ENCODE measurements at places on chromosomes 6 and 20.

GRCh38 chr6:28011722-28012121 is 54.7 kb downstream of the OR2B6 start:
- no peak for DNase-seq

DNA sequence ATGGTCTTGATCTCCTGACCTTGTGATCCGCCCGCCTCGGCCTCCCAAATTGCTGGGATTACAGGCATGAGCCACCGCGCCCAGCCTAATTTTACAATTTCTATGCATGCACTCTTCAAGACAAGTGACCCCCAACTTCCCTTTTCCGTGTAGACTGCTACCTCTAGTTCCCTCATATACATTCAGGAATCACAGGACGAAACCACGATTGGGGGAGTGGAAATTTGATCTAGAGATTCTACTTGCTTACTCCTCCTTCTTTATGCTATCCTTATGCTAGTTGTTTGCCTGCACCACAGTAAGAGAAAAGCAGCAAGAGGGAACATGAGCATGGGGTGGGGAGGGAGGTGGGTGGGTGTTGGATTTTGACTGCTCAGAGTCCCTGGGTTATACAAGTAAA is 34.9 kb downstream of the OSTM1 start:
- DNase-seq = no peak

- no peak for DNase-seq
Observed at GRCh38 chr20:37522260-37523011, 1.4 kb downstream of the NNAT start.

DNA sequence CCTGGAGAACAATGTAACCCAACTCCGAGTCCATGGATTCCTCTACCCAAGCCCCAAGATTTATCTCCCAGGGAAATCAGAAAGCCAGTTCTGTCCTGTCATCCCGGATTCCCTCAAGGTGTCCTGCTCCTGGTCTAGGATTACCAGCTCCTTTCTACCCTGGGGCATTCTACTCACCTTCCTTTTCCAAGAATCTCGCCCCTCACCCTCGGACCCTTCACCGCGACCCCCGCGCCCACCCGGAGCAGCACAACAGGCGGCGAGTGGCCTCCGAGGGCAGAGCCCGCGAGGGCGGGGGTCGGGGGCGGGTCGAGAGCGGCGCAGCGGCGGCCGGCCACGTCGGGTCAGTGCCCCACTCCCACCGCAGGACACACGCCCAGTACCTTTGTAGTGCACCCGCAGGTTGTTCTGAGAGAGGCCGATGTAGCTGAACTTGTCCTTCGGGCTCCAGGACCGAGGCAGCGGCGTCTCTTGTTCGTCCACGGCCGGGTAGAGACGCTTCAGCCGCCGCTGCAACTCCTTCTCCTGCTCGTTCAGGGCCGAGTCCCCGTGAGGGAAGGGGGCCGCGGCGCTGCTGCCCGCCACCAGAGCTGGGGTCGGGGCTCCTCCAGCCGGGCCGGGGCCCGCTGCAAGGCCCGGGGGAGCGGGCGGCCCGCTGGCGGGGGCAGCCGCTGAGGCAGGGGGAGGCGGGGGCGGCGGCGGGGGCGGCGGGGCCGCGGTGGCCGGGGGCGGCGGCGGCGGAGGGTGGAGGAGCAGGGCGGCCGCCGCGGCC is 897 bp downstream of the RANBP9 start:
- peak; percentile 16 for DNase-seq

- DNase-seq = no peak
Observed at GRCh38 chr20:52145587-52145986, 46.0 kb downstream of the ZFP64 start.

DNA sequence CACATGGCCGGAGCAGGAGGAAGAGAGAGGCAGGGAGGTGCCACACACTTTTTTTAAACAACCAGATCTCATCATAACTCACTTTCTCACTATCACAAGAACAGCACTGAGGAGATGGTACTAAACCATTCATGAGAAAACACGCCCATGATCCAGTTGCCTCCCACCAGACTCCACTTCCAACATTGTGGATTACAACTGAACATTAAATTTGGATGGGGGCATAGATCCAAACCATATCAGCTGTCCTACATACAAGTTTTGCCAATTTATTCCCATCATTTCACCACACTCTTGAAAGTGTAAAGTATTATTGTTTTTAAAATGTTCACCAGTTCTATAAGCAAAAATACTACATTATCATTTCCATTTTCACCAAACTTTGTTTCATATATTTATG is 33.9 kb upstream of the VGLL2 start:
- no peak for DNase-seq

GRCh38 chr20:10644458-10645204 is 29.2 kb downstream of the JAG1 start:
- no peak for DNase-seq

GRCh38 chr6:156423829-156424228 is 353.3 kb upstream of the ARID1B start:
- no peak for DNase-seq

DNA sequence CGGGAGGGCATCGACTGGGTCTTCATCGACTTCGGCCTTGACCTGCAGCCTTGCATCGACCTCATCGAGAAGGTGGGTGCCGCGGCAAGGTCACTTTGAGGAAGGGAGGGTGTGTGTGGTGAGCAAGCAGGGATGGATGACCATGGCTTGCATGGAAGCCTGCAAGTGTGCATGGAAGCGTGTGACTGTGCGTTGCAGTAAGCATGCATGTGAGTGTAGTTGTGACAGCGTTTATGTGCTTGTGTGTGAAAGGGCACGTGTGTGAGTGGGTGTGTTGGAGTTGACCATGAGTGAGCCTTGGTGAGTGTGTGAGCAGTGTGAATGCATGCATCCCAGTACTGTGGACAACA is 32.5 kb downstream of the MYH7B start:
- no peak for DNase-seq

- DNase-seq = no peak
Observed at GRCh38 chr6:118372413-118372812, 175.7 kb upstream of the PLN start.

DNA sequence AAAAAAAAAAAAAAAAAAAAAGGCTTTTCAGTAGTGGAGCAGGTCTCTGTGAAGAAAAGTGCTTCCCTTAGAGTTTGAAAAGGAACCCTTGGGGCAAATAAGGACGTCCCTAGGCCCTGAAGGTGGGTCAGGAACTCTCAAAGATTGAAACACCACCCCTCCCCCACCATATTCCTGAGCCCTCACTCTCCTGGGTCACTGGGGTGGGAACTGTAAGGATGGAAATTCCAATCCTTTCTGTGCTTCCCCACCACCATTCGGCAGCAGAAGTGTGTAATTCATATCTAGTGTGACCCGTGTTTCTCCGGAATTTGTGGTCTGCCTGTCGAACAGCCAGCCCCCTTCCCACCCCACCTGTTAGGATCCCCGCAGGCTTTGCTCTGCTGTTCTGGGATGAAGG is 12.3 kb downstream of the CDYL start:
- no peak for DNase-seq

DNA sequence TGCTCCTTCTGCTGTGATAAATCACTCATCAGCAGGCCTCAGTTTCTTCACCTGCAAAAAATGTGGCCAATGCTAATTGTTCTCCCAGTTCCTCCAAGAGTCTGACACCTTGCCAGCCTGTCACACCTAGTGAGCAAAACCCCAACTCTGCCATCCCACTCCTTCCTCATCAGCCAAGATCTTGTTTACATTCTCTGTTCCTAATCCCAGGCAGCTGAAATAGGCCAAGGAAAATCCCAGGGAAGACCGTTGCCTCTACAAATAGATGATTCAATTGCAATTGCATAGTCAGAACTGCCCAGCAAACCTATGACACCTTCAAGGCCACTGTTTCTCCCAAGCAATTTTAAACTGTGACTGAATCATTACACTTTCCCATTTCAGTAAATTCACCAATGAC is 78.7 kb downstream of the GMDS start:
- no peak for DNase-seq

DNA sequence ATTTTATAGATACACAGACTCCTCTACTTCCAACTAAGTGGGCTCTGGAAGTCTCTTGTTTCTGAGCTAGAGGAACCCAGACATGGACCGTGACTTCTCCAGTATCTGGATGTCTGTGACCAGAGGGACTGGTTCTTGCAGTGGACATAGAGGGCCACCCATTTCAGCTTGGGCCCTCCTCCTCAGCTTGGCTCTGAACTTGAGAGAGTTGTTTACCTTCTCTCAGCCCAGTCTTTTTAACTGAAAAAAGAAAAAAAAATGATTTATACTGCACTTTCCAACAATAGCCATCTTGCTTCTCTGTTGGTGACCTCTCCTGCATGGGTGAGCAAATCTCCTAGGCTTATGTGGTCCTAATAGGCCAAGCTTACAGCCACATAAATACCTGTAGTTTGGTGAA is 60.3 kb upstream of the TMEM181 start:
- DNase-seq = no peak

GRCh38 chr6:84926189-84927155 is 162.1 kb upstream of the TBX18 start:
- DNase-seq = no peak

GRCh38 chr6:134884752-134885151 is 65.1 kb downstream of the ALDH8A1 start:
- no peak for DNase-seq

- no peak for DNase-seq
Observed at GRCh38 chr20:48262466-48262865, 477.2 kb upstream of the SULF2 start.

GRCh38 chr6:7124636-7125035 is 16.9 kb downstream of the RREB1 start:
- DNase-seq = no peak

DNA sequence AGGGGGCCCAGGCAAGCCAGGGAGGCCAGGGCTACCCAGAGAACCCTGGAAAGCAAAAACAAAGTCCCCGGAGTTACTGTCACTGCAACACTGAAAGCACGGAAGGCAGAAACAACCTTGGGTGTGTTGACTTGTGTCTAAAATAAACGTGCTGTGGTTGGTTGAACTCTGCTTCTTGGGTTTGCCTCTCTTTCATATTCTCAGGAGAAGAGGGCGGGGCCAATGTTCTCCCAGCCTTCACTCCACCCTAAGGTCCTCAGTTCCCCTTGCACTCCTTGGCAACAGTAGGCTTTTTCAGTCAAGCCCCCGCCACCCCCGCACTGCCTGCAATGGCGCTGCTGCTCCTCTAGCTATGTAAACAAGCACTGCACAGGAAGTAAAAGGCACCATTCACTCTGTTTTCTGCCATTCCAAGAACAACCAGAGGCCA is 60.9 kb downstream of the COL9A1 start:
- no peak for DNase-seq

DNA sequence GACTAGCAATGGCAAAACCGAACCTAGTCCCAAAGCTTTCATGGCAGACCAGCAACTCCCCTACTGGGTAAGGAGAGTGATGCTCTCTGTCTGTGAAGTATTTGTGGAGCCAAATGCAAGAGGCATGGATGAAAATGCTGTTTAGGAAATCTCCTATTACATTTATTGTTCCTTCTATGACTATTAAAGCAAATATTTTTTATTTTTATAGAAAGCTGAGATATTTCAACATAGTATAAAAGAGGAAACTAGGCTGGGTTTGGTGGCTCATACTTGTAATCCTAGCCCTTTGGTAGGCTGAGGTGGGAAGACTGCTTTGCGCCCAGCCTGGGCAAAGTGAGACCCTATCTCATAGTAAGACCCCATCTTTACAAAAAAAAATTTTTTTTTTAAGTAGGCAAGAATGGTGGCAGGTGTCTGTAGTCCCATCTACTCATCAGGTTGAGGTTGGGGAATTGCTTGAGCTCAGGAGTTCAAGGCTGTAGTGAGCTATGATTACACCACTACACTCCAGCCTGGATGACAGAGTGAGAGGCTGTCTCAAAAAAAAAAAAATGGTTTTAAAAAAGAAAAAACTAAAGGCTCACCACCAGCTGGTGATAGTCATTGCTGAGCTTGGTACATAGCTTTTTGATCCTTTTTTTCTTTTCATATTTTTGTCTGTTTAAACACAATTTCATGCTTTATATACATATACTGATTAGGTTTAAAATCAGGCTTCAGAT is 11.3 kb downstream of the KDM1B start:
- DNase-seq = no peak

DNA sequence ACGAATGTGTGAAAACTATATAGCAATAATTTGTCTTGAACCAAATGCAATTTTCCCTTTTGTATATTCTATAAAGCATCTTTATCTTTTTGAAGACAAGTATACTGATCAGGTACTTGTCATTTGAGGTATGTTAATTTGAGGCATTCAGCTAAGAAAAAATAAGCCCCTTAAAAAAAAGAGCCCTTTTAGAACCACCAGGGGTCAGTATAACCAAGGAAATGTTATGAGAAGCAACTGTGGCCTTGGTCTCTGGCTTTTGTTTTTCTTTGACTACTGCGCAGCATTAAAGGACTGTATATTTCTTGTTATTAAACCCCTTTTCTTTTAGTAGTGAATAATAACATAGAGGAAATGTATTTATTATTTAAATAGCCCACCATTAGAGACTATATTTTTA is 43.1 kb downstream of the CD109 start:
- no peak for DNase-seq

DNA sequence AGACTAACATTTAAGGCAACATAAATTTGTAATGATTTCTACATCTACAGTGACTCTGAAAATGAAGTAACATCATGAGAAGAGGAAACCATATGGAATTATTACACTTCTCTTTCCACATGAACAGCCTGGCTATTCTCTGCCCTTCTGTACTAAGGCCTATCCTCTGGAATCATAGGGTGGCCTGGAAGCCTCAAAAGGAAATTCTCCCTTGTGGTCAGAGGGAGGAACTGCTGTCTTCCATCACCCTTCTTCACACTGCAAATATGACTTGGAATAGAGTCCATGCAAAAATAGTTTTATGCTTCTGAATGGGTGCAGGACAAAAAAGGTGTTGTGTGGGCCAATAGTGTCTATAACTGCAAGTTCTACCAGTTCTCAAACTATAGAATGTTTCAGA is 44.6 kb upstream of the SH3BGRL2 start:
- no peak for DNase-seq

GRCh38 chr6:26335631-26336323 is 29.2 kb upstream of the BTN3A2 start:
- DNase-seq = no peak

- DNase-seq = no peak
Observed at GRCh38 chr6:116695401-116695800, 14.4 kb downstream of the KPNA5 start.

DNA sequence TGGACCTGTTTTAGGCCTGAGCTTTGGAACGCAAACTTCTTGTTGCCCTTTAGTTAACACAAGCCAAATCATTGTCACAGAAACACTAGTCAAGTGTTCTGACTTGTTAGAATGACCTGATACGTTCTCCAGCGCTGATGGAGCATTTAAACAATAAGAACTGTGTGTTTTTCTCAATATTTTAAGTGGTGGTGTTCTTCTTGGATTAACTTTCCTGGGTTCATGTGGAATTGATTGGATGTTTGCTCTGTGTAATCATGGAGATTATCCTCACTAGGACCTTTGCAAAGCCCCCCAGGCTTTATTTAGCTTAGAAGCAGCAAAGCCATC is 1.6 kb downstream of the LRRC1 start:
- DNase-seq = no peak
